T-helper 17 cell (primary cell): ENCODE measurements at places on chromosomes 6 and 20.

DNA sequence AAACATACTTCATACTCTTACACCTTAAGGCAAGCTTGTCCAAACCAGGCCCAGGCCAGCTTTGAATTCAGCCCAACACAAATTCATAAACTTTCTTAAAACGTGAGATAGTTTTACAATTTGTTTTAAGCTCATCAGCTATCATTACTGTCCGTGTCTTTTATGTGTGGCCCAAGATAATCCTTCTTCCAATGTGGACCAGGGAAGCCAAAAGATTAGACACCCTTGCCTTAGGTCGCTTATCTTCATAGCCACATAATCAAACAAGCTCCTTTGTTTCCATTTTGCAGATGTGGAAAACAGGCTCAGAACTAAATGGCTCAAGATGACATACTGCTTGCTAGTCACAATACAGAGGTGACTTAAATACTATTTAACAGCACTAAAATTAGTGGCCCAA lies 6.0 kb downstream of the SALL4 start:
- DNase-seq: no peak

DNA sequence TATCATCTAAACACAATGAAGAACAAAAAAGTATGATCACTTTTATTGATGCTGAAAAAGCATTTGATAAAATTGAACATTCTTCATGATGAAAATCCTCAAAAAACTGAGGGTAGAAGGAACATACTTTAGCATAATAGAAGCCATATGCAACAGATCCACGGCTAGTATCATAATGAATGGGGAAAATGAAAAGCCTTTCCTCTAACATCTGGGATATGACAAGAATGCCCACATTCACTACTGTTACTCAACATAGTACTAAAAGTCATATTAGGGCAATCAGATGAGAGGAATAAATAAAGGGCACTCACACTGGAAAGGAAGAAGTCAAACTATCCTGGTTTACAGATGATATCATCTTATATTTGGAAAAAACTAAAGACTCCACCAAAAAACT lies 256.6 kb downstream of the RFPL4B start:
- no peak for DNase-seq

- DNase-seq: no peak
Measured at GRCh38 chr20:36251426-36251825, 15.1 kb downstream of the AAR2 start.

GRCh38 chr20:40686434-40686882 lies 2.6 kb downstream of the MAFB start:
- no peak for DNase-seq

- peak; percentile 55 for DNase-seq
Measured at GRCh38 chr6:26233649-26234420, 131.2 kb upstream of the BTN3A2 start.

GRCh38 chr6:138989098-138989983 lies 1.3 kb upstream of the REPS1 start:
- no peak for DNase-seq

DNA sequence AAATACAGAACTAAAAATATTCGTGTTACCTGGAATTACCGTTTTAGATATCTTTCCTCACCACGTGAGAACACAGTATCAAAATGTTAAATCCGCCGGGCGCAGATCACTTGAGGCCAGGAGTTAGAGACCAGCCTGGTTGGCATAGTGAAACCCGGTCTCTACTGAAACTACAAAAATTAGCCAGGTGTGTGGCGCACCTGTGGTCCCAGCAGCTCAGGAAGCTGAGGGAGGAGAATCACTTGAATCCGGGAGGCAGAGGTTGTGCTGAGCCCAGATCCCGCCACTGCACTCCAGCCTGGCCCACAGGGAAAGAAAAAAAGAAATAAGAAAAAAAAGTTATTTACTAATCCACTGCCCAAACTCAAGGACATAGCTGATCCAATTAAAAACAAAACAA lies 4.8 kb upstream of the DDX43 start:
- DNase-seq: no peak

DNA sequence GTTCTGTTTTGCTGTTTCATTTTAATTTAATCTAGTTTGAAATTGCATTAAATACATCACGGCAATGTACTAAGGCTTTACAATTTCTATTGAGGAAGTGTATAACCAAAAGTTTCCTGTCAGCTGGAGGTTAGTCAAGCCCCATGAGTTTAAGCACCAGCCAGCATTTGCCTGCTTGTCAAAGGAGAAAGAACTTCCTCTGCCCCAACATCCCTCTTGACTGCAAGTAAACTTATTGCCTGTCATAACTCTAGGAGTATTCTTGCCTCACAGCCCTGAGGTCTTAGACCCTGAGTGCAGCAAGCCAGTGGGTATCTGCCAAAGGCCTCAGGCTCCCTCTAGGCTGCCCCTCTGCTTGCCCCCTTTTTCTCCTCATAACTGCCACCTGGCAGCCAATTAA lies 106.7 kb upstream of the INSM1 start:
- no peak for DNase-seq

- no peak for DNase-seq
Measured at GRCh38 chr6:109251839-109252238, 130.4 kb downstream of the CD164 start.

DNA sequence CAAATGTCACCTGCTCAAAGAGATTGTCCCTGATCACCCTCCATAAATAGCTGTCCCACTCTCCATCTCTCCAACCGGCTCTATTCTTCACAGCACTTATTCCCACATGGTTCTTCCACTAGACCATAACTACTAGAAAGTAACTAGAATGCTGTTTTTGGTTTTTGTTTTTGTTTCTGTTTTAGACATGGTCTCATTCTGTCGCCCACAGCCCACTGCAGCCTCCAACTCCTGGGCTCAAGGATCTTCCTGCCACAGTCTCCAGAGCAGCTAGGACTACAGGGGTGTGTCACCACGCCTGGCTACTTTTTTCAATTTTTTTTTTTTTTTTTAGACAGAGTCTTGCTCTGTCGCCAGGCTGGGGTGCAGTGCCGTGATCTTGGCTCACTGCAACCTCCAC lies 12.2 kb downstream of the MMP24 start:
- no peak for DNase-seq

DNA sequence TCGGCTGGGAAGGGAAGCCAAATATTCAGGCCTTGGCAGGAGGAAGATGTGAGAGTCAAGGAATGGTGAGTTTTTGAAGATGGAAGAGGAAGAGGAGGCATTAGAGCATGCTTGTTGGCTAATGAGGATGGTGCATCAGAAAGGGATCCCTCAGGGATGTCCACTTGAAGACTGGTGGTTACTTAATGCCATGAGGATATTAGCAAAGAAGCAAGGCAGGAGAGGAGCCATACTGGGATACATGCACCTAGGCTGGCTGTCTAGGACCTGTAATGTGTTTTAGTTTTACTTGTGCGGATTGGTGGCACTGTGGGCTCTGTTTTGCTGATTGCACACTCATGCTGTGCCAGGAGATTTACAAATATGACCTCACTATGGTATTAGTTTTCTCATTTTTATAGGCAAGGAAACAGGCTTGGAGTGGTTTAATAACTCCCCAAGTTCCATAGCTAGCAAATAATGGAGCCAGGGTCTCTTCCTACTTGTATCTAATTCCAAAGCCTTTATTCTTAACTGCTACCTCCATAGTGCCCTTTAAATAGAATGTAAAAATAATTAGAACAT lies 37.8 kb downstream of the NCOA7 start:
- DNase-seq: no peak

GRCh38 chr6:16174416-16175078 lies 45.7 kb downstream of the MYLIP start:
- no peak for DNase-seq

DNA sequence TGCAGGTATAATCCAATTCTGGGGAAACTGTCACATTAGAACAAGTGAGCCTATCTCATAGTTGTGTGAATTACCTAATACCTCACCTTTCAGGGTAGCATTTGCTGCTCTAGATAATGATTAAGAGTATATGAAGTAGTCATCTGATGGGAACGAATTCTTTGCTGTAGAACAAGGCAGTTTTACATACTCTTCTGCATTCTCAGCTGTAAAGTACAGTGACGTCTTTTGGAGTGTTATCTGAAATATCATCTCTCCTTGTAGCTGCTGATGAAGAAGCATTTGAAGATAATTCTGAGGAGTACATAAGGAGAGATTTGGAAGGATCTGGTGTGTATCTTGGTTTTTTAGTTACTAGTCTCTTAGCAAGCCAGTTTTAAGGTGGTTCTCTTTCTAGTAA lies 28.4 kb downstream of the CSE1L start:
- DNase-seq: no peak

GRCh38 chr20:47557218-47557617 lies 55.5 kb downstream of the NCOA3 start:
- DNase-seq: no peak

DNA sequence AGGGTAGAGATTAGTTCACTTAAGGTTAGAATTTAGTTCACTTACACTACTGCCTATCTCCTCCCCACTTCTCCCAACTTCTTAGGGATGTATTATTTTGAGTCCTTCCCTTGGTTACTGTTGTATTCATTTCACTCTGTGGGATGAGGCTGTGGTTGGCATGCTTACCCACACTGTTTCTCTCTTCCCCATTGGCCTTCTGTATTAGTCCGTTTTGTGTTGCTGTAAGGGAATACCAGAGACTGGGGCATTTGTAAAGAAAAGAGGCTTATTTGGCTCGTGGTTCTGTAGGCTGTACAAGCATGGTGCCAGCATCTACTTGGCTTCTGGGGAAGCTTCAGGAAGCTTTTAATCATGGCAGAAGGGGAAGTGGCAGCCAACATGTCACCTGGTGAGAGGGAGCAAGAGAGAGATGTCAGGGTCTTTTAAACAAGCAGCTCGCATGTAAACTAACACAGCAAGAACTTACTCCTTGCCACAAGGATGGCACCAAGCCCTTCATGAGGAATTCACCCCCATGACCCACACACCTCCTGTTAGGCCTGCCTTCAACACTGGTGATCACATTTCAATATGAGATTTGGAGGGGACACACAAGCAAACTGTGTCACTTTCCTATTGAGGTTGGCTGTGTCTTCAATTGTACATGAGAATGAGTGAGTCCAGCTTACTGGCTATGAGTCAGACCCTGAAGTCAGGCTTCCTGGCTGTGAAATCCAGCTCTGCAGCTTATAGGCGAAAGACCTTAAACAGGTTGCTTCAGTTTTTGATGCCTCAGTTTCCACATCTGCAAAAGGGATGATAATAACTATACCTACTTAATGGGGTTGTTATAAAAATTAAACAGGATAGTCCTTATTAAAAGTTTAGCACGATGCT lies 53.3 kb downstream of the SYNDIG1 start:
- DNase-seq: no peak

DNA sequence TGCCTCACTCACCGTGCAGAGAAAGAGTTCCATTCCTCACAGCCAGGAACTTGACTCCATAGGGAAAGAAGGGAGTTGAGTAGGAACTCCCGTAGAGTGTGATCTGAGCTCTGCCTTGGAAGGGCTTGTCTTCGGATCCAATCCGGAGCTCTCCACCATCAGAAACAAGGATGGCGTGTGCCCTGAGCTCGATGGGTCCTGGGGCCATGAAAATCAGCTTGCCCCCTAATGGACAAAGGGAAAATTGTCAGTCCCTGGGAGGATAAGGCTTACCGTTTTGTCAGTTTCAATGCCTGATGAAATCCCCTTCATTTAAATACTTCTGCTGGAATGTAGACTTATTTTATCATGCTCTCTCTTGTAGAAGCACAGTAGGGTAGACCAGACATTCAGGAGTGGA lies 153.3 kb downstream of the PKHD1 start:
- DNase-seq: no peak

DNA sequence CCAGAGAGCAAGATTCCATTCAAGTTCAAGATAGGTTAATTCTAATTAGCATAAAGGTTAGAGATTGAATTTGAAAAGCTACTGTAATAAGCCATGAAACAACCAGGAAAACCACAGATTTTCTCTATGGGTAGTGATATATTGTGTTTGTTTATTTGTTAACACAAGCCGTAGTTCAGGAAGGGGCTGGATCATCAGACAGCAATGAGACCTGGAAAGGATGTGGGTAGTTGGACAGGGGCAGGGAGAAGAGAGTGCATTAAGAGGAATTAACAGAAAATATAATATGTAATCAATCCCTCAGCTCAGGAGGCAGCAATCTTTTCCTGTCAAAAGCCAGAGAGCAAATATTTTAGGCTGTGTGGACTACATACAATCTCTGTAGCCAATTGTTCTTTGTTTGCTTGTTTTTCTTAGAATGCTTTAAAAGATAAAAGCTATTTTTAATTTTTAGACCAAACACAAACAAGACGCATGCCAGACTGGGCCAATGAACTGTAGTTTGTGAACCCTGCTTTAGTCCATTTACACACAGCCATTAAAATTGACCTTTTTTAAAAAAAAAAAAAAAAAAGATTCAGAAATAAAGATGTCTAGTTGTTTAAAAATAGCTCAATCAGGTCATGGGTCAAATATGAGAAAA lies 398.7 kb upstream of the MARCKS start:
- no peak for DNase-seq

GRCh38 chr20:37298190-37298939 lies 8.9 kb downstream of the MANBAL start:
- no peak for DNase-seq

DNA sequence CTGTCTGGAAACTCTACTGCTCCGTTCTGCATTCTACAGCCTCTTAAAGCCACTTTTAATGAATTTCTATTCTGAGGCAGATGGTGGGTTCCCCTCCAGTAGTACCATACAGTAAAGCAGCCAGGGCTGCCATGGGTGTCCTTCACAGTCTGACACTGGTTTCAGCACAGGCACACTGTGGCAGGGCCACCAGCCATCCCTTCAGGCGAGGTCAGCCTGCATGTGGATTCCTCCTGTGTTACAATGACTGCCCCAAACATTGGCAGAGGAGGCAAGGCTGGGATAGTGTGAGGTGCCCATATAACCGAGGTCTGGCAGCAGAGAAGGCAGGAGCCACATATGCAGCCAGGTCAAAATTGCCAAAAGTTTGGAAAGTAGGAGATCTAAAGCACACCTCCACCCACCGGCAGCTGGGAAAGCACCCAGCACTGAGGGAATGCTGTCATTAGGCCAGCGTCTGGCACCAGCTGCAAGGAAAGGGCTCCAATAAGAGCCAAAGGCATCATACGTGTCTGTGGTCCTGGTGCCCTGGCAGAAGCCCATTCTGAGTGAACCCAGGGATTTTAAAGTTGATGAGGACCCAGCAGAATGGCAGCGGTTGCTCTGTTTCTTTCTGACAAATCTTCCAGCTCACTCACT lies 24.0 kb downstream of the STK35 start:
- no peak for DNase-seq

DNA sequence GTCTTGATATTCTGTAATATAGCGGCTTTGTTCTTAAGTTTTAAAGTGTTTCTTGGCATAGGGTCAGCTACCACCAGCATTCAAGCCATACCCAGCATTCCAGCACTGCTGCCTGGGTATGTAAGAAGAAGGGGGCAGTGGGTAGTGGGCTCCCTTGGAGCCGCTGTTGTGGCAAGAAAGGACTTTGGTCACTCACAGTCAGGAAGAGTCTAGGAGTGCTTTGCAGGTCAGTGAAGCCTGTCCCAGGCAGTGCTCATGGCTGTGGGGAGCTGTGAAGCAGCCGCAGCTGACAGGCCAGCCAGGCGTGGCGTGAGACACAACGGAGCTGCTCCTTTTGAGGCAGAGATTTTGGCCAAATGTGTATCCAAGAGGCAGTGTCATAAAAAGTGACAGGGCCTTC lies 512.0 kb downstream of the CDKAL1 start:
- no peak for DNase-seq

- no peak for DNase-seq
Measured at GRCh38 chr20:10665027-10665561, 8.7 kb downstream of the JAG1 start.

- no peak for DNase-seq
Measured at GRCh38 chr20:45359406-45360148, 3.4 kb upstream of the SYS1 start.
